ENCODE measurements at places on chromosomes 1 and 21.

GRCh38 chr1:50371749-50372148, 51.5 kb downstream of the DMRTA2 start:
- DNase-seq: no peak

GRCh38 chr1:100028765-100029164, 59.0 kb downstream of the SLC35A3 start:
- no peak for DNase-seq

GRCh38 chr1:116106646-116107045, 4.6 kb upstream of the MAB21L3 start:
- no peak for DNase-seq

DNA sequence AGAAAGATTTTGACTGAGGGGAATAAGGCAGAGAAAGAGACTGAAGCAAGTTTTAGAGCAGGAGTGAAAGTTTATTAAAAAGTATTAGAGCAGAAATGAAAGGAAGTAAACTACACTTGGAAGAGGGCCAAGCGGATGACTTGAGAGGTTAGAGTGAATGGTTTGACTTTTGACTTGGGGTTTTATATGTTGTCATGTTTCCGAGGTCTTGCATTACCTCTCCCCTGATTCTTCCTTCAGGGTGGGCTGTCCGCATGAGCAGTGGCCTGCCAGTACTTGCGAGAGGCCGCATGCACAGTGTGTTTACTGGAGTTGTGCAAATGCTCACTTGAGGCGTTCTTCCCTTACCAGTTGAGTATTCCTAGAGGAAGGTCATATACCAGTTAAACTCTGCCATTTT, 13.0 kb upstream of the DENND2D start:
- no peak for DNase-seq

DNA sequence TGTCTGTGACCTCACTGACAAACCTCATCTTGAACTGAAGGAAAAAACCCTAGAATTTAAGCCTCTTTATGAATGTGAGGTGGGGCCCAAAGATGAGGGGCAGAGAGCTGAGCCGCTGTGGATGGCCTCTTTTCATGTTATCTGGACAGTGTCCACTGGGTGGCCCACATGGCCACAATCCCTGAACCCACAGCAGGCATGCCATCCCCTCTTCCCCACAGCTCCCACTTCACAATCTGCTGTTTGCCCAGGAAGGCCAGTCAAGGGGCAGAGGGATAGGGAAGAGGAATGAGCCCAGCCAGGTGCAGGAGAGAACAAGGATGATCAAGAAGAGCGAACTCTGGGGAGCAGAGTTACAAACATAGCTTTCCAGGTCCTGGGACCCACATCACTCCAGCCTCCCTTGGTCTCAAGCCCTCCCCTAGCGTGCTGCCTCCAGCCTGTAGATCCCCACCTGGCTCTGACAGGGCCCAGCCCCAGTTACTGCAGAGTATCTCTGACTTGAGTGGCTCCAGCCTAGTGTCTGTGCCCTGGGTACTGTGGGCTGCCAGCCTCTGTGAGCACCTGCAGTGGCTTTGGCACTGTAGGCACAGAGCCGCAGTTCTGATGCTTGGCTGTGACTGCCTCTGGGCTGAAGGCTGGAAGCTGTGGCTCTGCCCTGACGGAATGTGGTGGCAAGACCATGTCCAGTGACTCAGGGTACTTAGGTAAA, 1.9 kb upstream of the SLFNL1 start:
- DNase-seq: no peak

- peak; percentile 61 for DNase-seq
Observed at GRCh38 chr1:22132517-22133235, 10.2 kb downstream of the WNT4 start.

- DNase-seq: no peak
Observed at GRCh38 chr21:27772816-27773215, 805.9 kb upstream of the ADAMTS5 start.

GRCh38 chr1:50973875-50974617, 4.0 kb downstream of the CDKN2C start:
- DNase-seq: no peak

- no peak for DNase-seq
Observed at GRCh38 chr1:231557411-231557810, 28.9 kb downstream of the TSNAX start.

DNA sequence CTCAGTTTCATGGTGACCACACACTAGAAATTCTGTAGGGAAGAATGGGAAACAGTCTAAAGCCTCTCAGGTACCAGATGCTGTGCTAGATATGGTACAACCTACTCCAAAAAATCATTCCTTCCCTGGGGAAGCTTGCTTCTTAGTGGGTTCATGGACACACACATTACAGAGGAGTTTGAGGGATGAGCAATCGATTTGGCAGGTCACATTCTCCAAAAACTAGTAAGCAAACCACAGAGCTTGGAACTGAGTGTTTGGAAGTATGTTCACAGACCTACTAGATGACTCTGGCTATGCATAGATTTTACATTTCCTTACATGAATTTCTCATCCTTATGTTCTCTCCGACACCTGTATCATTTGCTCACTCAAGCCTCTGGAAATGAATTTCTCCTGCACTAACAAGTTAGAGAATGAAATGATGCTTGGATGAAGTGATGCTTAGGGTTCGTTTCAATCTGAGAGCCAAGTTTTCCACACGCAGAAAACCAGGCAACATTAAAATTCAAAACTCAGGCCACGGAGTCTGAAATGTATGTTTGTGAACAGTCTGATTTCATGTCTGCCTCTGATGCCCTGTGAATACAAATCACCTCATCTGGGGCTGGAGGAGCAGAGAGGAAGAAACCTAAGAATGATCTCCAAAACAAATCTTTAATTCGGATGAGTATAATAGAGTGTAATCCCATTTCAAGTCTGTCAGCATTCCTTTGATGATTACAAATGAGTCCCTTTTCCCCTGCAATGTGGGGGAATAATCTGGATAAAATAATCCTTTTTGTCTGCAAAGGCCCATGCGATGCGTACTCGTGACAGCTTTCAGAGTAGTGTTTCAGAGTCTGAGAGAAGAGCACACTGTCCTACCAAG, 11.0 kb downstream of the EVA1C start:
- no peak for DNase-seq

DNA sequence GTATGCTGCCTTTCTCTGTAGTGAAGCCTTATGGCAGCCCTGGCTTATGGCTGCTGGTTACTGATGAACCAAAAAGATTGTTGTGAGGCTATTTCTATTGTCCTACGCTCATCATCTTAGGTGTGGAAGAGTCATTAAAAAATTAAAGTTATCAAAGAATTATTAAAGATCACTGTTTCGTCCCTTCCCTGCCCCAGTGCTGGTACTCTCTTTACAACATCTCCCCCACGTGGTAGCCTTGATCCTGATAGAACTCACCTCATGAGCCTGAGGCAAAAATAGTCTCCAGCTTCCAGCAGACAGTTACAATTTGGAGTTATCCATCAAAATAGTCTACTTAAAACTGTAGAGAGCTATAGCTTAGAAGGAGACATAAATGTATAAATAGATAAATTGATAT, 201.5 kb downstream of the S1PR1 start:
- no peak for DNase-seq

DNA sequence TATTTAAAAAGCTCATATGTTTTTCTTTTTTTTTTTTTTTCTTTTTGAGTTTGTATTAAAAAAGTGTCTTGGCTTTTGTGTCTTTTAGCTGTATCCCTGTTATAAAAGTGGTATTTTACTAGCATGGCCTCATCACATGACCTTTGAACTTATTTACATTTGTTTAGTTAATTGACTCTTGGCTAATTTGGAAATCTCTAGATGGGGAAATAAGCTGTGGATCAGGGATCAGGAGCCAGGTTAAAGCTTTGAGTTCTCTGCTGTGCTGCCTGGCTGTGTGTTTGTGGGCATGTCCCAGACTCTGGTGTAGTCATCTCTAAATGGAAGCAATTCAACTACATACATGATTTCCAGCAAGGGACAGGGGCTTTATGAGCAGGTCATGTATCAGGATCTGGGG, 56.5 kb downstream of the HHAT start:
- DNase-seq: no peak

- no peak for DNase-seq
Observed at GRCh38 chr1:158933621-158934020, 2.3 kb downstream of the PYHIN1 start.

DNA sequence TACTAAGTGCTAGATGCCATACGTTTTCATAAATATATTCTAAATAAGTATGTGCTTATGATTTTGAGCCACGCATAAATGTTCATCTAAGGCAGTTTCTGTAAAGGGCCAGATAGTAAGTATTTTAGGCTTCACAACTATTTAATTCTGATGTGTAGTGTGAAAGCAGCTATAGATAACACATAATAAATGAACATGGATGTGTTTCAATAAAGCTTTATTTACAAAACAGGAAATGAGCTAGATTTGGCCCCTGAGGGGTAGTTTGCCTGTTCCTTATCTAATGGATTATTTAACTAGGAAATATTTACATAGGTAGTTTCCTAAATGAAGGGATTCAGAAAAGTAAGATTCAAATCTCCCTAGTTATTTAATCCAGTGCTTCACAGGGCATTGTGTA, 557.6 kb upstream of the PKN2 start:
- DNase-seq: no peak

DNA sequence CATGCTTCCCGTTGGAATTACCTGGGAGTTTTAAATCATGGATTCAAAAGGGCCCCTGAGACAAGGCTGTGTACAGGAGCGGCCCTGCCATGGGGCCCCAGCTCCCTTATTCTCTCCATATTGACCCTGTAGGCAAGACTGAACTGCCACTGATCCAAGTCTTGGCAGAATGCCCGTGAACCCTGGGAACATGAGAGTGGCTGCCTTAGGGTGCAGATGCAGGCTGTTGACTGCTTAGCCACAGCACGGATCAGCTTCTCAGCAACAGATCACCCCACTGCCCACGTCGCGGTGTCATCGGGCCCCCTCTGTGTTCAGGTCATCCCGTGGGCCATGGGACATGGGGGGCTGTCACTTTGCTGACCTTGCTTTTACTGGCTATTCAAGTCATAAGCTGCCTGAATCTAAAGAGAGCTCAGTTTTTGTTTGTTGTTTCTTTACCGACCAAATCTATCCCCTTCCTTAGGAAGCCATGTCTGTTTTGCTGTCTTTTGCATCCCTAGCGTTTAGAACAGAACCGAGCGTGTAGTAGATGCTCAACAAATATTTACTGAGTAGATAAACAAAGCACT, 83.4 kb downstream of the MATN1 start:
- no peak for DNase-seq

DNA sequence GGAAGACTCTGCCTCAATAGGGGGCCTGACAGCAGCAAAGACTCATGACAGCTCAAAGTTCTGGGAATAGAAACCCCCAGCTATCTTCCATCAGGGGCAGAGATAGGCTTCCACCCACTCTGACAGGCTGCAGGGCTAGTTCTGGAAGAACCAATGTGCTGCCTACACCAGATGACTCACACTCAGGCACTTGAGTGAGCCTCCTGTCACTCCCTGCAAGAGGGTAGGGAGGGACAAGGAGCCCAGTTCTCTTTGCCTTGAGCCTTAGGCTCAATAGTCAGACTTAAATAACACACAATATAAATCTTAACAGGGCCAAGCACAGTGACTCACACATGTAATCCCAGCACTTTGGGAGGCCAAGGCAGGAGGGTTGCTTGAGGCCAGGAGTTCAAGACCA, 386.4 kb downstream of the HHAT start:
- DNase-seq: no peak

- DNase-seq: no peak
Observed at GRCh38 chr1:244712669-244713068, 59.7 kb downstream of the DESI2 start.

- no peak for DNase-seq
Observed at GRCh38 chr1:198079432-198079951, 77.3 kb upstream of the NEK7 start.

DNA sequence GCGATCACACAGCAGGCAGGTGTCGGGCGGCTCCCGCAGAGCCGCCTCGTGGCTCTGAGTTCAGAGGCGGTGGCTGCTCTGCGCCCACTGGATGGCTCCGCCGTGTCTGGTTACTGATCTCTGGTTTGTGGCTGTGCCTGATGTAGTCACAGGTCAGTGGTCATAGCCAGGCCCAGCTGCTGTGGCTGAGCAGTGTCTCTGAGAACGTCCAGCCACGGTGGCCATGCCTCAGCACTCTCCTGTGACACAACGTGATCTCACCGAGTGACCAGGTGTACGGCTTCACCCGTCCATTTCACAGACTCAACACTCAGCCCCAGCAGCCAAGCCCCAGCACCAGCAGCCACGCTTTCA, 61.2 kb downstream of the KCNN3 start:
- no peak for DNase-seq

DNA sequence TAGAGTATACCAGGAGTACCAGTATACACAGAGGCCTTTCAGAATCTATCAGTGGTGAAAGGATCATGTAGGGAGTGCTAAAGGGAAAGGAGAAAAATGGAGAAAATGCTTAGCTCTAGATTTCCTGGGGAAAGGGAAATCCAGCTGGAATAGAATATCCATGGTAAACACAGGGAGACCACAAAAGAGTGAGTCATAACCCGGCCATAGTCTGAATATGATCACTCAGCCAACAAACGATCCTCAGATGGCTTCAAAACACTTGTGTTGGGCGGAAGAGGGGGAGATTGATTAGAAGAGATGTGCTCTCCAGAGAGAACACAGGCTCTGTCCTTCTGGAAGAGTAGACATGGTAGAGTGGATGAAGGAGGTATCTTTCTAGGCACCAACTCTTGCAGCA, 180.6 kb downstream of the PAPPA2 start:
- DNase-seq: no peak

- DNase-seq: no peak
Observed at GRCh38 chr1:22629886-22630285, 6.5 kb upstream of the C1QA start.

DNA sequence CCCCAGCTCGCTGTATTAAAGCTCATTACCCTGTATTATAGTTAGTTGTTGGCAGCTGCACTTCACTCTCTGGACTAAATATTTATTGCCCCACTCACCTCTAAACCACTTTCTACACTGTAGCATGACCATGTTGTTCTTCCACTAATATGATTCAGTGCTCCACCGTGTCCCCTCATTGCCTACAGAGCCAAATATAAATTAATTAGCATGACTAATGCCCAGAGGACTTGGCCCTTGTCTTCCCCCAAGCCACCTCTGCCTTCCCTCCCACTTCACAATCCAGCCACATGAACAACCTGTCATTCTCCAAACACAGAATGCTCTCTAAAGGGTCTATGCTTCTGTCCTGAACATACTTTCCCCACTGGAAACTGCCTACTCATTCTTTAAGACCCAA, 276.5 kb downstream of the PLPP3 start:
- DNase-seq: no peak

DNA sequence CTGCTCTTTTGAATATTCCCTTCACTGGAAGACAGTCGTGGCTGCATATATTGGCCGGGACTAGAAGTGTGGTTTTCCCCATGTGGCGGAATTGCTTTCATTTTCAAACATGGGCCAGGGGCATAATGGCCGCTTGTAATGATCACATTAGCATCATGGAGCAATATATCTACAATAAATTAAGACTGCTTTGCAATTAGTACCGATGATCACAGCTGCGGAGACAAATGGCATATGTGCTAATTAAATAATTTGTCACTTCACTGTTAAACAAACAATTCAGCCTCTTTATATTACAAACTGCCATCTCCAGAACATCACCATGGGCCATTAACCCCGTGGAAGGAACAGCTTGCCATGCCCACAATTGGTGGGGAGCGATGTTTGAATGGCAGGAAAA, 68.2 kb upstream of the OLIG2 start:
- DNase-seq: no peak
